Cardiac muscle cell (in vitro differentiated cells and primary cell): ENCODE measurements at places on chromosomes 2 and 18. TPM values are rescaled to one million over a fixed set of nuclear protein-coding genes. Genes with fewer than 3 reads are reported as not detected.
A peak's percentile ranks its signal among the peaks of the same experiment; 100 is the strongest.

DNA sequence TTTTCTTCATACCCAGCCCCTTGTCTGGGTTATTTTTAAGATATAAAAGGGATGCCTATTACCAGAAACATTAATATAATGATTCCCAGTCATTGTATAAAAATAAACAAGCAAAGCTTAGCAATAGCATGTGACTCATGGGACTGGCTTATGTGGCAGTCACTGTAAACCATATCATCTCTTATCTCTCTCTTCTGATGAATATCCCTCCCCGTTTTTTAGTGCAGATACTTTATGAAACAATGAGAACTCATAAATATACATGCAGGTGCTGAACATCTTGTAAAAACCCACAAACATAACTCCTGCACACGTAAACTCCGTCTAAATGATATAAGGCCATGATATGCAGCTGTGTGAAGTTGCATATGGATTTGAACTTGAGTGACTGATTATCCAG is 154.9 kb downstream of the MGAT5 start:
- H3K4me1 ChIP-seq: peaks cover 14% of the 10 kb centered on the region
- H3K27ac ChIP-seq: no peak overlapping the region

DNA sequence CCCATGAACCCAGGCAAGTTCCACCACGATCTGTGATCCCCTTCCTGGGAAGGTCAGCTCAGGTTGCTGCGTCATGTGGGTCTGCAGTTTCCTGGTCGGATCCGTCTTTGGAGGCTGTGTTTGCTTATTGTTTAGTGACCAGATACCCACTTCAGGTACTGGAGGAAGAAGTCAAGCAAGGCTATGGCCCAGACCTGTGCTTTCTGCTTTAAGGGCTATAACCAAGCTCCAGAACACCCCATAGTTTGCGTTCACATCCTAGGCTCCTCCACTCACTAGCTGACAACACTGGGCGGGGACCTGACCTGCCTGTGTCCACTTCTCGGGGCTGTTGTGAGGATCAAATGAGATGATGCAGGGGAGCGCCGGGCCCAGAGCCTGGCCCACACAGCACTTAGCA is 44.0 kb downstream of the MAL start:
- no peaks in the 10 kb centered on the region for H3K36me3 ChIP-seq
- peaks cover 4% of the 10 kb centered on the region for H3K27me3 ChIP-seq
- no peak overlapping the region for H3K27ac ChIP-seq
- H3K4me1 ChIP-seq: no peaks in the 10 kb centered on the region

DNA sequence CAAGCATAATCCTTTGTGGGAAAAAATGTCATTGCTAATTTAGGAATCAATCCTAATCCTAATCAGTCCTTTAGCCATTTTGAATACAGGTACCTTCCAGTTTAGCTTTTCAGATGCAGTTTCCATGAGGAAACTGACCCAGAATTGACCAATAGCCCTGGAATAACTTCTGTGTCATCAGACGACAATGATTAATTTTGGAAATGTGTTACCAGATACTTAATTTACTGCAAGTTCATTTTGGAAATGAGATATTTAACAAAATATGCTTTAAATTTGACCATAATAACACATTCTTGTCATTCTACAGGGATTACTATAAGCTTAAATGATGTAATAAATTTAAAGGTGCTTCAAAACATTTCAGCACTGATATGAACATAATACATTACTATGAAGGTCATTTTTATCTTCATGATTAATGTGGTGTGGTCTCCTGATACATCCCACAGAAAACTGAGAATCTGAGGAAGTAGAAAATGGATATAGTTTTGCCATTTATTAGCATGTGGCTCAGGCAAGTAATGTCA is 129.8 kb upstream of the SH3BP4 start:
- H3K36me3 ChIP-seq: no peaks in the 10 kb centered on the region
- no peak for DNase-seq
- no peak overlapping the region for H3K4me3 ChIP-seq
- H3K4me1 ChIP-seq: no peaks in the 10 kb centered on the region

GRCh38 chr2:37855283-37856041 is 69.6 kb upstream of the RMDN2 start:
- H3K4me1 ChIP-seq: peaks cover 29% of the 10 kb centered on the region
- no peak overlapping the region for H3K4me3 ChIP-seq
- DNase-seq: peak; percentile 57
- H3K27me3 ChIP-seq: peaks cover 6% of the 10 kb centered on the region
- H3K36me3 ChIP-seq: no peaks in the 10 kb centered on the region

- H3K27me3 ChIP-seq: no peaks in the 10 kb centered on the region
- H3K4me1 ChIP-seq: no peaks in the 10 kb centered on the region
- H3K4me3 ChIP-seq: no peak overlapping the region
Measured at GRCh38 chr18:35983818-35984217, 11.3 kb downstream of the RMP24 start.

DNA sequence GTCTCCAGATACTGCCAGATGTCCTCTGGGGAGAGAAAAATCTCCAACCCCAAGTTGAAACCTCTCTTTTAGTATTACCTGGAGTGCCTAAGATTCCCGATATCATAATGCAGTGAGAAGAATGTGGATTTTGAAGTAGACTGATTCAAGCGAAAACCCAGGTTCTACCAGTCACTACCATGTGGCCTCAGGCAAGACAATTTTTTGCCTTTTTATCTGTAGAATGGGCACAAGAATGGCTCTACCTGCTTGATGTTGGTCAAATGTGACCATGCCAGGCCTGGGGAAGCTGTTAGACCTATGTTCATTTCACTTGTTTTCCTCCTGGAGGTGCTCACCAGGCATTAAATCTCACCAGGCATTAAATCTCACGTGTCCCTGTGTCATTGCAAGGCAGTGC is 131.3 kb downstream of the DDX1 start:
- H3K36me3 ChIP-seq: no peaks in the 10 kb centered on the region
- no peaks in the 10 kb centered on the region for H3K4me1 ChIP-seq
- no peak for DNase-seq
- H3K27me3 ChIP-seq: no peaks in the 10 kb centered on the region

- H3K4me1 ChIP-seq: peaks cover 34% of the 10 kb centered on the region
- no peaks in the 10 kb centered on the region for H3K36me3 ChIP-seq
- H3K4me3 ChIP-seq: no peak overlapping the region
- no peaks in the 10 kb centered on the region for H3K27me3 ChIP-seq
- no peak for DNase-seq
Measured at GRCh38 chr2:111675419-111676194, 208.4 kb downstream of the ANAPC1 start.

GRCh38 chr18:47990981-47991380 is 60.5 kb upstream of the SMAD2 start:
- DNase-seq: no peak
- no peaks in the 10 kb centered on the region for H3K27me3 ChIP-seq
- H3K36me3 ChIP-seq: no peaks in the 10 kb centered on the region

- peak overlapping the region; percentile 34 for H3K27ac ChIP-seq
- H3K36me3 ChIP-seq: no peaks in the 10 kb centered on the region
- no peaks in the 10 kb centered on the region for H3K27me3 ChIP-seq
- H3K4me1 ChIP-seq: peaks cover 7% of the 10 kb centered on the region
- H3K4me3 ChIP-seq: no peak overlapping the region
Measured at GRCh38 chr2:185643434-185643833, 95.2 kb upstream of the FSIP2 start.

- H3K27me3 ChIP-seq: peaks cover 88% of the 10 kb centered on the region
- no peak overlapping the region for H3K27ac ChIP-seq
- H3K36me3 ChIP-seq: no peaks in the 10 kb centered on the region
Measured at GRCh38 chr2:237482485-237482884, 4.6 kb upstream of the MLPH start.

- no peak overlapping the region for H3K27ac ChIP-seq
- no peak overlapping the region for H3K4me3 ChIP-seq
- H3K4me1 ChIP-seq: no peaks in the 10 kb centered on the region
- no peaks in the 10 kb centered on the region for H3K27me3 ChIP-seq
- no peak for DNase-seq
- H3K36me3 ChIP-seq: no peaks in the 10 kb centered on the region
Measured at GRCh38 chr2:179692610-179693009, 168.8 kb downstream of the ZNF385B start.

DNA sequence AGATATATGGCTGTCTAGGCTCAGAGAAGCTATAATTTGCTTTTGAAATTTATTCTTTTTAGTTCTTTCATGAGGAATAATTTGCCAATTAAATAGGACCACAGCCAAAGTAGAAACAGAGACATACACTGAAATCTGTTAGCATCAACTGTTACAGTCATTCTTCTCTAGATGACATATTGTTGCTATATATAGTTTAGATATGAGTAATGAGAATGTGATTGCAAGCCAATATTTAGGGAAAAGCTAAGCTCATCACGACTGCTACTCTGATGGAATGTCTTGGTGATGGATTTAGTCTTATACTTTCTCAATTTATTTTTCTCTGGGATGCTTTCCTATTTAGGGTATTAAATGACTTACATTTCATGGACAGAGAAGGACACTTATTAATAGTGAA is 259.1 kb downstream of the LNPK start:
- H3K4me3 ChIP-seq: no peak overlapping the region
- no peaks in the 10 kb centered on the region for H3K36me3 ChIP-seq
- H3K4me1 ChIP-seq: no peaks in the 10 kb centered on the region
- H3K27ac ChIP-seq: no peak overlapping the region

DNA sequence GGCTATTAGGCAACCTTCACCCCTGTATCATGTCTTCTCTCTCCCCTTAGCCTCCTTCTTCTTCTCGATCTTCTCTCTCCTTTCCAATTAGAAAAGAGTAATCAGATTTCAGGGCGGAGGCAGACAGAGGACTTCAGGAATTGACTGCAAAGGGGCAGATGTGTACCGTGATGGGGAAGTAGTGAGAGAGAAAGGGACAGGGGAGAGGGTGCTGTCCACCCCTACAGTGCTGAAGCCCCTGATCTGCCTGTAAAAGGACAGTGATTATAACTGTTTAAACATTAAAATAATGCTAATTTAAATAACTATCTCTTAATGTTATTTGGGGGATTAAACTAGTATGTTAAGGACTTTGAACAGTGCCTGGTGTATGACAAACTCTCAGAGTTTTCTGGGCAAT is 178.5 kb downstream of the ACTR3 start:
- no peaks in the 10 kb centered on the region for H3K36me3 ChIP-seq
- H3K4me3 ChIP-seq: no peak overlapping the region
- H3K4me1 ChIP-seq: no peaks in the 10 kb centered on the region
- no peak overlapping the region for H3K27ac ChIP-seq
- DNase-seq: peak; percentile 5

DNA sequence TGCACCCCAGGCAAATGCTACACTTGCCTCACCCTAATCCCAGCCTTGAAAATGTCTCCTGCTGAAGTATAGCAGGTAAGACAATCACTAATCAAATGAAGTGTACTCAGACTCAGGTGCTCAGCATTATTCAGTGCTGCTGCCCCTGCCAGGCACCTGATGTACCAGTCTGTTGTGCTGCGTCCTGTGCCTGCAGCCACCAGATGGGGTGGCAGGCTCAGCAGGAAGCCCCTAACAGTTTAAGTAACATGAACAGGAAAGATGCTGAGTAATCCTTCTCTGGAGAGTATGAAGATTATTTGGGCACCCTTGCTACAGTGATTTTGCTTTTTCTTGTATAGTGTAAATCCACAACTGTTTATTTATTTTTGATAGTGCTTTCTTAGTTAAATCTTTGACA is 69.1 kb downstream of the TACR1 start:
- H3K36me3 ChIP-seq: no peaks in the 10 kb centered on the region
- DNase-seq: no peak

The TNFAIP6 gene
- polyA plus RNA-seq: not detected in 2 replicates

The CPO gene
- polyA plus RNA-seq: 0.42 TPM in 1 of 2 replicates, not detected in the other

The CSRNP3 gene
- 10.9 and 11.5 TPM in 2 replicates for polyA plus RNA-seq

The TUBB6 gene
- 185 and 240 TPM in 2 replicates for polyA plus RNA-seq

The TMEM247 gene
- not detected in 2 replicates for polyA plus RNA-seq

The ACKR3 gene
- 4.3 and 5.7 TPM in 2 replicates for polyA plus RNA-seq

The IL36RN gene
- polyA plus RNA-seq: not detected in 2 replicates

The GAD1 gene
- polyA plus RNA-seq: 0.39 TPM in 1 of 2 replicates, not detected in the other

The TXNDC9 gene
- polyA plus RNA-seq: 29.9 and 40.0 TPM in 2 replicates

The WNT6 gene
- 0.49 TPM in 1 of 2 replicates, not detected in the other for polyA plus RNA-seq

The ROCK2 gene
- polyA plus RNA-seq: 30.0 and 31.7 TPM in 2 replicates

The POU3F3 gene
- polyA plus RNA-seq: not detected in 2 replicates

The SCN7A gene
- polyA plus RNA-seq: 0.77 and 0.89 TPM in 2 replicates

The LAMA1 gene
- polyA plus RNA-seq: 11.4 and 20.8 TPM in 2 replicates

The FBXO48 gene
- 0.50 and 1.3 TPM in 2 replicates for polyA plus RNA-seq
